ENCODE measurements at places on chromosomes 3 and 15.

- no peak for DNase-seq
Measured at GRCh38 chr15:33516563-33516962, 205.8 kb downstream of the RYR3 start.

DNA sequence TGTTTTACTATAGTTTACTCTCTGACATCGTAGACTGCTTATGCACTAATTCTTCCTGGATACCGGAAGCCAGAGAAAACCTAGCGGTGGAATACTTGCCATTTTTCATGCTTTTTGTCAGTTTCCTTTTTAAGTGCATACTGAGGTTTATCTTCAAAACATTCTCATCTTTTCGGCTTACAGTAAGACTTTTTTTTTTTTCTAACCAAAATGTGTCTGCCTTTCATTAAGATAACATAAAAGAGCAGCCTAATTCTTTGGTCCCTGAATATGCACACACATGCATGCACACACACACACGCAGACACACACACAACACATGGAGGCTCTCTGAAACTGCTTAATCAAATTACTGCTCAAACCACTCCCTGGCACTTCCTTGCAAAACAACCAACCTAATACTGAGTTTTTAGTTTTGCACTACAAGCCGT lies 1.3 kb downstream of the ZNF445 start:
- no peak for DNase-seq

DNA sequence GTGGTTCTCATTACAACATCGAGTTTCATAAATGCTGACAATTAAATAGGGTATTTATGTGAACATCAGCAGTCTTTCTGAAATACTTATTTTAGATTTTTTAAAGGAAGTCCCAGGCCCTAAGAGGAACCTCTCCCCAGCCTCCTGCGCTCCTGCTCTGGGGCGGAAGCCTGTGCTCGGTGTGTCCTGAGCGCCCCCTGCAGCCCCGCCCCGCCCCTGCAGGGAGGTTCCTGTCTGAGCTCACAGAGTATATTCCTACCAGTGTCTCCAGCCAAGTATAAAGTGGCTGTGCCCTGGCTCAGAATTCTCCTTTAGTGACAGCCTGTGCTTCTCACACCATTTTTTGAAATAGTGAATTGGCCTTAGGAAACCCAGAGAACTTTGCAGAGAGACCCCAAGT lies 567.9 kb downstream of the GOLGA6L6 start:
- DNase-seq: no peak

DNA sequence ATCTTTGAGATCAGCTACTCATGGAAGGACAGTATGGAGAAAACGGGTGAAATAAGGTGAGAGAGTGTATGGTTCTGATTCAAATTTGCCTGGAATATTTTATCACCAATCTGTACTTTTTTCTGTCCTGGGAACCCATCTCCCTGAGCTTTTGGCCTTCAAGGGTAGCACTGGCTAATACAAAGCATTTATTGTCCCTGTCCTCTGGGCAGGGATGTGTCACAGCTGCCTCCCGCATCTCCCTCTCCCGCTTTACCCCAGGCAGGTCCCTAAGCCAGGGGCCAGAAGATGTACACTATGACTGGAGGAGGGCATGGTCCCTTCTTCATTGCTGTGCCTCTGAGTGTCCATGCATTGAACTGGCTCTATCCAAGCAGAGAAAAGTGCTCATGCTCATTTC lies 201.7 kb upstream of the CHRNA7 start:
- DNase-seq: no peak

GRCh38 chr15:70035719-70036077 lies 62.0 kb downstream of the TLE3 start:
- DNase-seq: no peak

DNA sequence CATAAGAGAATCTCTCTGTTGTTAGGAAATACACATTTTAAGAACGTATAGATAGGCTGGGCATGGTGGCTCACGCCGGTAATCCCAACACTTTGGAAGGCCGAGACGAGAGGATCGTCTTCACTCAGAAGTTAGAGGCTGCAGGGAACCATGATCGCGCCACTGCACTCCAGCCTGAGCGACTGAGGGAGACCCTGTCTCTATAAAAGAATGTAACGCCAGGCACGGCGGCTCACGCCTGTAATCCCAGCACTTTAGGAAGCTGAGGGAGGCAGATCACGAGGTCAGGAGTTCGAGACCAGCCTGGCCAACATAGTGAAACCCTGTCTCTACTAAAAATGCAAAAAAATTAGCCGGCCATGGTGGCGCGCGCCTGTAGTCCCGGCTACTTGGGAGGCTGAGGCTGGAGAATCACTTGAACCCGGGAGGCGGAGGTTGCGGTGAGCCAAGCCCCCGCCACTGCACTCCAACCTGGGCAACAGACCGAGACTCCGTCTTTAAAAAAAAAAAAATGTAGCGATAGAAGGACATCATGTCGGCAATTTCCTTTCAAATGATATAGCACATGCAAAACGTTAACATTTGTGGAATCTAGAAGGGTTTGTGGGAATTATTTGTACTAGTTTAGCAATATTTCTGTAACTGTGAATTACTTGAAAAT lies 730 bp upstream of the RPL14 start:
- no peak for DNase-seq

GRCh38 chr3:143769616-143770015 lies 78.7 kb downstream of the SLC9A9 start:
- no peak for DNase-seq

- no peak for DNase-seq
Measured at GRCh38 chr15:94451466-94451865, 220.1 kb downstream of the MCTP2 start.

GRCh38 chr3:133136114-133137041 lies 98.2 kb downstream of the TMEM108 start:
- no peak for DNase-seq

GRCh38 chr3:194056731-194057415 lies 79.1 kb upstream of the HES1 start:
- no peak for DNase-seq

- no peak for DNase-seq
Measured at GRCh38 chr3:4935347-4935746, 43.9 kb upstream of the BHLHE40 start.

- DNase-seq: no peak
Measured at GRCh38 chr15:80832686-80833085, 53.5 kb downstream of the CEMIP start.

GRCh38 chr3:159792070-159792469 lies 196.6 kb upstream of the IL12A start:
- no peak for DNase-seq

- no peak for DNase-seq
Measured at GRCh38 chr15:51783967-51784366, 32.6 kb downstream of the TMOD2 start.

GRCh38 chr3:177932750-177933660 lies 603.2 kb upstream of the KCNMB2 start:
- DNase-seq: no peak

DNA sequence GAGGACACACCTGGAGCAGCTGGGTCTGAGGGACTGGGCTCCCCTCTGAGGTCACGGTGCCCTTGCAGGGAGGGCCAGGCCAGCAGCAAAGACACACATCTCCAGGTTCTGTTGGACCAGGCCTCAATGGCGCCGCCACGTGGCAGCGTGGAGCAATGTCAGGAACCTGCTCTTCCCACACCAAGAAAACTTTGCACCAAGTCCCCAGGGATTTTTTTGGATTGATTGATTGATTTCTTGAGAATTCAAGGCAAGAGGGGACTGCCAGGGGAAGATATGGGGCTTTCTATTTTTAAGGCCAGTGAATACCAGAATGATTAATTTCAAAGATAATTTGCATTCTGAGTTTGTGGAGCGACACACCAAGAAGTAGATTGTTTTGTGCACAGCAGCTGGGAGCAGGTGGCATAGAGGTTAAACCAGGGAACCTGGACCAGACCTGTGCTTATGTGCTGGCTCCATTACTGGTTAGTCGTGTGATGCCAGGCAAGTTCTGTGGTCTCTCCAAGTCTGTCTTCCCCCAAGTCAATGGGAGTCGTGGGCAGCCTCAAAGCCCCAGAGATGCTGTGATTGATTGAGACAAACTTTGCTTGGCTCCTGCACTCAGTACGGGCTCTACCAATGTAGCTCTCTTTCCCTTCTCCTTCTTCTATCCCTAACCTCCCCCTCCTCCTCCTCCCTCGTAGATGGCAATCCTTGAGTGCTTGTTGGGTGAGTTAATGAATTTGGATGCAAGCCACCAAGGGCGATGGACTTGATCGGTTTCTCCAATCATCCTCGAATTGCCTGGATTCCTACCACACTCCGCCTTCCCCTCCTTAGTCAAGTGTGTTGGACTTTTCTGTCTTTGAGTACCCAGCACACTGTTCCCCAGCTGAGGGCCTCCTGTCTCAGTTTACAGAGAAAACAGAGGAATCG lies 96.2 kb upstream of the TRPM1 start:
- DNase-seq: no peak

GRCh38 chr3:85864896-85865295 lies 906.1 kb downstream of the CADM2 start:
- DNase-seq: no peak

DNA sequence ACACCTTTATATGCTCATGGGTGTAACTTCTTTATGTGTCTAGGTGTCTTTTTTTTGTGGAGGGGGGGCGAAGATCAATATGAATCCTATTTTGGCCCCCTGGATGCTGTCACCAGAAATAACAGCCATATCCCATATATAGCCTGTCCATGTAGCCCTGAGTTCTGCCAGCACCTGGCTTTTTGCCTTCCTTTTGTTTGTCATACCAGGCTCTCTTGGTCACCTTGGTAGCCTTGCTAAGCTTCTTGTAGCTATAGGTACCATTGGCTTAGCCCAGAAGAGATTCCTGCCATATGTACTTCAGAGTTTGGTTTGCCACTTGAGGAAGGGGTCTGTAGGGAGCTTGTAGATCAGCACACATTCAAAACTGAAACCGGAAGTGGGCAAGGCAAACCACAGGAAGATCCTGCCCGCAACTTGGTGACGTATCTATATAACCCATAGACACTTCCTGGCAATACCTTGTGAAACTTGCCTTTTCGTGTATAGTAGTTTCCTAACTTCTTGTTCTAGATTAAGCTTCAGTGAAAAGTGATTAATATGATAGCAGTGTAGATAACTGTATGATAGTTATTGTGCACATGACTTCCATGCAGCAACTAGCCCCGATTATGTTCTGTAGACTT lies 11.9 kb downstream of the RASA2 start:
- peak; percentile 100 for DNase-seq
